ENCODE measurements at places on chromosomes 1 and 21.

GRCh38 chr1:62307895-62308492 is 11.2 kb downstream of the KANK4 start:
- no peak for DNase-seq

GRCh38 chr21:38129711-38130110 is 127.1 kb upstream of the KCNJ15 start:
- DNase-seq: no peak

GRCh38 chr1:7468248-7468647 is 302.8 kb upstream of the VAMP3 start:
- DNase-seq: no peak

DNA sequence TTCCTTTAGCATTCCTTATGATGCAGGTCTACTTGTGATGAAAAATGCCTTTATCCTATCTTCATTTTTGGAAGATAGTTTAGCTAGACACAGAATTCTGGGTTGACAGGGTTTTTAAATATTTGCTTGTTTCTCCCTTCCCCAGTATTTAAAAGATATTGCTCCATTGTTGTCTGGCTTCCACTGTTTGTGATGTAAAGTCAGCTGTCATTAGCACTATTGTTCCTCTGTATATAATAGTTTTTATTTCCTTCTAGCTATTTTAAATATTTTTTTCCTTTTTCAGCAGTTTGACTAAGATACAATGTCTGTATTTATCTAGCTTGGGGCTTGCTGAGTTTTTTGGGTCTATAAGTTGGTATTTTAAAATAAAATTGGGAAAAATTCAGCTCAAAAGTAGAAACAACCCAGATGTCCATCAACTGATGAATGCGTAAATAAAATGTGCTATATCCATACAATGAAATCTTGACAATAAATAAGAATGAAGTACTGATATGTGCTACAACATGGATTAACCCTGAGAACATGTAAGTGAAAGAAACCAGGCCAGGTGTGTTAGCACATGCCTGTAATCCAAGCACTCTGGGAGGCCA is 11.2 kb downstream of the IFT25 start:
- DNase-seq: no peak

DNA sequence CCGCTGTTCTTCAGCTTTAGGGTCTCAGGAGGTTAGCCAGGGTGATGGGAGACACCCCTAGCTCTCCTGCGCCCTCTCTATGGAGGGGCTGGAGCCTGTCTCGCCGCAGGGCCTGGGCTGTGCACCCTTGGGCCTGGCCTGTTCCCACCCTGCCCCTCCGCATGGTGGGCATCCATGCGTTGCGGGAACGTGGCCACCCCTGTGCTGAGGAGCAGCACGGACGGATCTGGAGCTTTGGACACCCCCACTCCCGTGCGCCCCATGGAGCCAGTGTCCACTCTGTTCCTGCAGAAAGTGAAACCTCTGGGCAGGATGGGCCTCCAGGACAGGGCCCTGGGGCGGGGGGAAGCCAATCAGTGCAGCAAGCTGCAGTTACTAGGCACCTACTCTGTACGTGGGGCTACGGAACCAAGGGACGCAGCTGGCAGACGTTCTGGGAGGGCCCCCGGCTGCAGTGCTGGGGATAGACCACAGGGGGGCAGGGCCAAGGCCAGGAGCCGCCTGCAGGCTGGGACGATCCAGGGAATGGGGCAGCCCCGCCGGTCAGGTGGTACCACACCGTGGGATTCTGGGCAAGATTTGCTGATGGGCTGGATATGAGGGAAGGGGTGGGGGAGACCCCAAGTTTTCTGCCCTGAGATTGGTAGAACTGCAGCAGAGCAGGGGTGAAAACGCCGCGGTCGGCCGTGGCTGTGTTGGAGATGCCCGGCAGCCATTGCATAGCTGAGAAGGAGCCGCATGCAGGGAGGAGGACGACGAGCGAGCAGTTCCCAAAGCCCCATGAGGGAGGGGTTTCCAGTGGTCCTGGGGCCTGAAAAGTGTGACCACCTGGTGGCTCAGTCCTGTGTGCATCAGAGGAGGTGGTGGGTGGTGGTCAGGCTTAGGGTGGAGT is 43.3 kb downstream of the TP73 start:
- DNase-seq: peak; percentile 65

DNA sequence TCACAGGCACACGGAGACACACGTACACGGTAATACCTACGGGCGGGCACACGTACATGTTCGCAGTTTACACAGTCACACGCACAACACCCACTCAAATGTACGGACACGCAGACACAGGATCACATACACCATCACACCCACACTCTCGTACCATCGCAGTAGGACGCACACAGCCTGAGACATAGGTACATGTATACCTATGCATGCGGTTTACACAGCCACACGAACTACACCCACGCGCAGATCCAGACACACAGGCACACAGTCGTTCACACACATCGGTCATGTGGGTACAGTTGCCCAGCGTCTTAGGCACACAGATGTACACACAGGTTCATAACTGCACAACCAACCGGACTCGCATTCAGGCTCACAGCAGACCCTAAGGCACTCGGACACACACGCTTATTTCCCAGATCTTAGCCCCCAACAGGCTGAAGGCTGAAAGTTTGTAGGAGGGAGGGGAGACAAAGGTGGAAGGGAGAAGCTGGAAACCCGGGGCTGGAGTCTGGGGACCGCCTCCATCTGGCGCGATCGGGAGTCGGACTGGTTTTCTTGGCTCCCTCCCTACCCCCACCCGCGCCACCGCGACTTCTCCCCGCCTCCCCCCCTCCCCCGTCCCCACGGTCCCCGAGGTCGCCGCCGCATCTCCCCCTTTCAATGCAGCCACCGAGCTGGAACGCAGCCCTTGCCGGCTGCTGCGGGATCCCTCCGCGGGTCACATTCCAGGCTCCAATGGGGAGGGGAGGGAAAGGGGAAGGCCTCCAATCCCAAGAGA is 51.9 kb upstream of the SYNC start:
- peak; percentile 79 for DNase-seq

- peak; percentile 81 for DNase-seq
Measured at GRCh38 chr1:67307251-67308060, at the start of gene IL12RB2. Gene IL12RB2 (plus strand): TSS chr1:67307873. CDS start chr1:67320369, 12,496 bp downstream.

GRCh38 chr1:212042436-212042835 is 6.9 kb downstream of the DTL start:
- DNase-seq: no peak

- peak; percentile 84 for DNase-seq
Measured at GRCh38 chr1:243254233-243254926, 701 bp downstream of the CEP170 start.

DNA sequence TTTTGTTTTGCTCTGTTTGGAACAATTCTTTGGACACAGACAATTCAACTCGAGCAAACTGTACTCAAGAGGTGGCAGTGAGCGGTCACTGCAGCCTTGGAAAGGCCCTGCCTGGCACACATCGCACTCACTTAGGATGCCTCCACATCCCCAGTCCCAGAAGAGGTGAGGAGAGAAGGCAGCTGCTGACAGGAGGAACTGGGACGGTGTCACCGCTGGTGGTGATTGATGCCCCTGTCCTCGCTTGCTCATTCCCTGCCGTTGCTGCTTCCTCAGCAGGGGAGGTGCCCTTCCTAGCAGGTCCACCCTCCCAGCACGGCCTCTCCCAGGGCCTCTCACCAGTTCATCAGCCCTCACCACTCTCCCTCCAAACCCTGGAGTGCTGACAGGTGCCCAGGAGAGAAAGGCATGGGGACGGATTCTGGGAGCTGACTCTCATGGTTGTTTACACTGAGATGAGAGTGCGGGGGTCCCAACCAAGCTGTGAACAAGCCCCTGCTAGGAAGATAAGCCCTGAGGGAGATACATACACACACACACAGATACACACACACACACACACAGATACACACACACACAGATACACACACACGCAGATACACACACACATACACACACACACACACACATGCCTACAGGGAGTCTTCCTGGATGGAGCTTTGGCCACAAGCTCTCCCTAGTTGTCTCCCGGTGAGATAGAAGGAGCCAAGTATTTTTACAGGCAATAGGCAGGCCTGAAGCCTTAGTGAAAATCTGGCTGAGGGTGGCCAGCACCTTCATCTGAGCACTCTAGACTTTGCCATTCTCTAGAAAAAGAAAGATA is 101.1 kb downstream of the CDC7 start:
- DNase-seq: no peak

- DNase-seq: no peak
Measured at GRCh38 chr1:107389410-107390396, 248.9 kb downstream of the NTNG1 start.

GRCh38 chr1:151811181-151811580 is 6.0 kb upstream of the LINGO4 start:
- DNase-seq: no peak

- no peak for DNase-seq
Measured at GRCh38 chr21:29258626-29259338, 39.9 kb upstream of the BACH1 start.
